ENCODE measurements at places on chromosomes 16 and 17. TPM values are rescaled to one million over a fixed set of nuclear protein-coding genes. Genes with fewer than 3 reads are reported as not detected.

The CACNG1 gene
- polyA plus RNA-seq, result not detected

The TMEM238L gene
- not detected for polyA plus RNA-seq

The FLYWCH2 gene
- polyA plus RNA-seq, result 211 TPM

The DHRS7C gene
- not detected for polyA plus RNA-seq

The CCL16 gene
- not detected for polyA plus RNA-seq

Measured in neural cell (in vitro differentiated cells).